ENCODE measurements at places on chromosomes 12 and 14.
A peak's percentile ranks its signal among the peaks of the same experiment; 100 is the strongest.

- DNase-seq: no peak
These were observed 314.2 kb upstream of the RGS6 start for GRCh38 chr14:71618047-71618446.

DNA sequence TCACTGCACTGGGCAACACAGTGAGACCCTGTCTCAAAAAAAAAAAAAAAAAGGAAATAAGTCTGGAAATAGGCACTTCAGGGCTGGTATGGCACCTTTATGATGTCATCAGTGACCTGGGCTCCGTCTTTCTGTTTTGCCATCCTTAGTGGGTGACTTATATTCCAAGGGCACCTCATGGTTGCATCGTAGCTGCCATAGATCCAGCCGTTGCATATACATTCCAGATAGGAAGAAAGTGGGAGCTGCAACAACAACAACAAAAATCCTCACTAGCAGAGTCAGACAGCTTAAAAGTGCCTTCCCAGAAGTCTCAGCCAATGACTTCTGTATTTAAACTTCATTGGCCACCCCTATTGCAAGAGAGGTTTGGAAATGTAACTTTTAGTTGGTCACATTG lies 26.4 kb downstream of the MYL2 start:
- DNase-seq: no peak

- DNase-seq: no peak
These were observed 100.4 kb downstream of the TMTC3 start for GRCh38 chr12:88242571-88242925.

DNA sequence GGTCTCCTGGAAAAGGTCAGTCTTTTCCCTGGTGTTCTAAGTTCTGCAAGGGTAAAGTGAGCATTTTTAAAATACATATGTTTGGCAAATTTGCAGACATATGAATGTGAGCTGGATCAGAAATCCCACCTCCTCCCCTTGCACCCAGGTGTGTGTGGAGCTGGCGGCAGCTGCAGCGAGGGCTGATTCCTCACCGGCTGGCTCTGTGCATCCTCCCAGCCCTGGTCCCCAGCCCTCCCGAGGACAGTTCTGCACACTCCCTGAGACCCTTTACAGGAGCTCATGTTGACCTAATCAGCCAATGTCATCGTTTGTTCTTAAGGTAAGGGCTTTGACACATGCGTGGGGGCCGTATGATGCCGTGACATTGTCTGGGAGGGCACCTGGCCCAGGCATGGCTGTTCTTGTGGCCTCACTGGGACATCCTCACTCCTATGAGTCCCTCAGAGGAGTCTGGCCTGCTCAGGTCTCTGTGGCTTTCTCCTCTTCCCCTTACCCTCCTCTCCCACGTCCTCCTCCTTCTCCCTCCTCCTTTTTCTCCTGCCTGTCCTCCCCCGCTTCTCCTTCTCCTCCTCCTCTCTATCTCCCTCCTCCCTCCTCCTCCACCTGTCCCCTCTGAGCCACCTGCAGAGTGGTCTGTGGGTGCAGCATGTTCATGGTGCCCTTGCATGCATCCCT lies 289.2 kb upstream of the SFSWAP start:
- no peak for DNase-seq

DNA sequence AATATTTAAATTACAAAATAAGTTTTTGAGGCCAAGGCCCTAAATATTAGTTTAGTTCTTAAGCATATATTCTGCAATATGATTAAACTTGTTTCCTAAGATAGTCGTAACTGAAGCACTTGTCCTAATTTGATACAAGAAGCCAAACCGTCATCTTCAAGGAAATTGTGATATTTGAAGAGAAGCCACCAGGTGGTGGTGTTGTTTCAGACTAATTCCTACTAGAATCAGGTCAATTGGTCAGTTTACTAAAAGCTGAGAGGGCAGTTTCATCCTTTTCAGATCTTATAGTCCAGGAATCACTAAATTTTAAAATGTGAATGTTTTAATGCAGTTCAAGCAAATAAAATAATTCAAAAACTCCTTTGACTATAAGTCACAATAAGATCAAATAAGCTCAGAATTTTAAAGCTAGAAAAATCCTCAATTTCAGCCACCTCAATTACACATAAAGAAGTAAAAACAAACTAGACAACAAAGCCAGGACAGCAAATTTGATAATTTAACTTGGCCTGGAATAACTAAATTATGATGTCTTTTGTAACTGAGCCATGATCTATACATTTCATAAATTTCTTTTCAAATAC lies 7.1 kb upstream of the ARL1 start:
- DNase-seq: peak; percentile 68

GRCh38 chr14:104195878-104196277 lies 57.5 kb downstream of the KIF26A start:
- DNase-seq: no peak

- peak; percentile 74 for DNase-seq
These were observed 15.3 kb upstream of the SPIC start for GRCh38 chr12:101459642-101460346.
